ENCODE measurements at places on chromosomes 2 and 18.

DNA sequence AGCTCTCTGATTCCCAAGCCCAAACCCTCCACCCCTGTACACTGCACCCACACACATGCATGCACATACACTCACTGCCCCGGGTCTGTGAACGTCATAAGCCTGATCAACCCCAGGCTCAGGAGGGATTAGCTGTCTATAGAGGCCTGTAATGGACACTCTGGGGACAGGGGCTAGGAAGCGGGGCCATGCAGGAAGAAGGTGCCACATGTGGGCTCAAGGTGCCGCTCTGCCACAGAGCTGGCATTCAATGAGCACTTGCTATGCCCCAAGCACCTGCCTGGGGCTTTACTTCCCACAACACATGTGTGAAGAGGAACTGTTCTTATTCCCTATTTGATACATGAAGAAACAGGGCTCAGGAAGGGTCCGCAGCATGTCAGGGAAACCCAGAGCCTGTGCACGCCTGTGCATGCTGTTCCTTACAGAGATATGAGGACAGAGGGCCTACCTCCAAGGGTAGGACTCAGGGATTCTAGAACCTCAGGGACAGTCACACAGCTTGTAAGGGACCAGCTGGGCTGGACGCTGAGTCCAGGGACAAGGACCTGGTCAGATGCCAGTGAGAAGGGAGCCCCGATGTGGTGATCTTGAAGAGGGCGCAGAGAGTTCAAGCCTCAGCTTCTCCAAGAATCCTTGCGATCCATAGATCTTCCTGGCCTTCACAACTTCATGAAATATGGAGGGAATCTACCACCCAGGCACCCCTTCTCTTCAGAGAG, 5.0 kb downstream of the BIN1 start:
- no peak overlapping the region for H3K27ac ChIP-seq
- H3K36me3 ChIP-seq: no peaks in the 10 kb centered on the region
- DNase-seq: no peak

DNA sequence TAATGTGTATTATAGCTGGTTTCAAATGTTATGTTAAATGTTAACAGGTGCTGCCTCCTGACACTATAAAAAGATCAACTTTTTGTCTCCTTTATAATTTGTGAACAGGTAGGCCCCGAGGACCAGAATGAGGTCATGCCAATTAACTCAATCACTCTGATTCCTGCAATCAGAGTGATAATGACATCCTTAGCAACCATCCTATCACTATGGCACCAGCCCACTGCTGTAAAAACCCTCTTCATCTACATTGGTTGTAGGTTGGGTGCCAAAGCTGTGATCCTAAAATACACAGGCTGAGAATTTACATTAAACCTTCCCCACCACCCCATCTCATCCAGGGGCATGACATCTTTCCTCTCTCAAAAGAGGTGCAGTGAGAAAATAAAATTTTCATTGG, 103.5 kb downstream of the CPO start:
- H3K4me3 ChIP-seq: no peak overlapping the region
- no peaks in the 10 kb centered on the region for H3K4me1 ChIP-seq
- H3K27ac ChIP-seq: no peak overlapping the region
- H3K36me3 ChIP-seq: no peaks in the 10 kb centered on the region
- H3K27me3 ChIP-seq: no peaks in the 10 kb centered on the region

DNA sequence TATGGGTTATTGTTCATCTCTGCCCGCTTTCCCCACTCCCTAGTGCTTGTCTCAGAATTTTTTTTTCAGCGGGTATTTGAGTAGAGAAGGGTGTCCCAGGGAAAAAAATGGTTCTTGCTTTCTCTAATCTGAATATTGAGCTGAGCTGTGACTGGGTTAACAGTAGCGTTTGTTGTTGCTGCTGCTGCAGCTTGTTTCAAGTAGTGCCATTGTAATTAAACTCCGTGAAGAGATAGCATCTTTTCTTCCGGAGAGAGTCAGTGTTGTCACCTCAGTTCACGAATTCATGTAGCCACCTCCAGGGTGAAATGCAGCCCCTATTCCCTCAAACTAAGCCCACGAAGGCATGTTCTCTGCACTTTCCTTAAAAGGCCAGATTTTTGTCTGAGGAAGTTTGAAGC, 1.5 kb upstream of the AAK1 start:
- H3K4me3 ChIP-seq: no peak overlapping the region
- H3K36me3 ChIP-seq: no peaks in the 10 kb centered on the region
- DNase-seq: no peak
- H3K27ac ChIP-seq: no peak overlapping the region
- peaks cover 5% of the 10 kb centered on the region for H3K27me3 ChIP-seq

DNA sequence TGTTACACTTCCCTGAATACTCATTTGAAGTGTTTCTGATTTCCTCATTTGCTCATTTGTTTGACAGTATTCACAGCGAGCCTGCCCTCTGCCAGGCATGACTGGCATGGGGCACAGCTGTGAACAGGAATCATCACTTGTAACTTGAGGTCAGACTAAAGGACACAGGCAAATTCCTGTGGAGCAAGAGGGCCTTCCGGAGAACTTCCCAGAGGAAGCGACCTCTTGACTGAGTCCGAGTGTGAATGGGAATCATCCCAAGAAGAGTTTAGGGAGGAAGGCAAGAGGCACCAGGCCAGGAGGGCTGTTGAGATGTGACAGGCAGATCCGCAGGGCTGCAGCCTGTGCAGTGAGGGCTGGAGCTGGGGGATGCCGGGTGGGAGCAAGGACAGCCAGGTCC, 45.4 kb downstream of the LIMS1 start:
- H3K4me3 ChIP-seq: no peak overlapping the region
- H3K36me3 ChIP-seq: no peaks in the 10 kb centered on the region
- peaks cover 23% of the 10 kb centered on the region for H3K4me1 ChIP-seq
- no peak overlapping the region for H3K27ac ChIP-seq

DNA sequence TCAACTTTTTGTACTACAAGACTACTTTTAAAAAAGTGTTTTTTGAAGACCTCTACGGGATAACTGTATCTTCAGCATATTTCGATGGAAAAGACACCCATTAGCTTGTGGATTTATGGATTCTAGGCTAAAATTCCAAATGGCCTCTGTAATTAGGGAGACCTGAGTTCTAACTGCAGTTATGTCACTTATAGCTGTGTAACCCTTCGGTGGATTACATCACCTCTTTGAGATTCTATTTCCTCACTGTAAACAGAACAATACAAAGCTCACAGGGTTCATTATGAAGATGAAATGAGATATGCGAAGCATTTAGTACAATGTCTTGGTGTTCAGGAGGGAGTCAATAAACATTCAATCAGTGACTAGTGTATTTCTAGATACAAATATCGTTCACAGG, 24.2 kb downstream of the LMAN2L start:
- no peak overlapping the region for H3K4me3 ChIP-seq
- no peaks in the 10 kb centered on the region for H3K4me1 ChIP-seq
- no peak overlapping the region for H3K27ac ChIP-seq
- DNase-seq: no peak
- H3K36me3 ChIP-seq: no peaks in the 10 kb centered on the region

GRCh38 chr18:31680831-31681568, 3.4 kb downstream of the B4GALT6 start:
- no peaks in the 10 kb centered on the region for H3K36me3 ChIP-seq
- no peaks in the 10 kb centered on the region for H3K27me3 ChIP-seq
- no peak overlapping the region for H3K4me3 ChIP-seq
- peak; percentile 65 for DNase-seq
- peaks cover 10% of the 10 kb centered on the region for H3K4me1 ChIP-seq

DNA sequence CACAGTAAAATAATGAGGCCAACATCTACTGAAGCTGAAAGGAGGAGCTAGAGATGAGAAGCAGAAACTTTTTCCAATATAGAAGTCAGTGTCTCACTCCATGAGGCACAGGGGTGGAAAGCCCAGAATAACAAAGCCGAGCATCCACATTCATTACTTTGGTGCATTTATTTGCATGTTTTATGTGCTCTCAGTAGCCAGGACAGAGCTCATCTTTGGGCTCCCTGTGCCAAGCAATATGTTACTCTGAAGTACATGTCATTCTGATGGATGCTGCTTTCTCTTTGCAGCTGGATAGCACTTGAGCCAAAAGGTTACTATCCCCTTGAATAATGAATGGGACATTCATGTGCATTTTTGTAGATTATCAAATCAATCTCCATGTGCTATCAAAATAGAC, 338.6 kb upstream of the SOX11 start:
- DNase-seq: no peak
- no peak overlapping the region for H3K4me3 ChIP-seq
- H3K4me1 ChIP-seq: no peaks in the 10 kb centered on the region
- H3K27ac ChIP-seq: no peak overlapping the region

DNA sequence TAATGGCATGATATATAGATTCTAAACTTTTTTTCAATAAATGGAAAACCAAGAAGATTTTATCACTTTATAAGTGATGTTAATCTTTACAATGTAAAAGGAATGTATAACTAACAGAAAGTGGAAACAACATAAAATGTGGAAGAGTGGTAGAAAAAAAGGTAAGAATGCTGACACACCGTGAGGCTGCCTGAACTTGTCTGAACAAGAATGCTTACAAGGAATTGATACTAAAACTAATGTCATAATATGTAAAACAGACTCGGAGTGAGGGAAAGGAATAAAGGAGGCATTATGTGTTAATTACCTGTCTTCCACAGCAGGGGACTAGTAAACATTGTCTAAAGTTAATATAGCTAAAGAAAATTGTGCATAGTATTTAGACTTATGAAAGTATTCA, 958.8 kb upstream of the TMEFF2 start:
- no peak for DNase-seq
- H3K27me3 ChIP-seq: no peaks in the 10 kb centered on the region
- no peak overlapping the region for H3K27ac ChIP-seq
- no peaks in the 10 kb centered on the region for H3K4me1 ChIP-seq

DNA sequence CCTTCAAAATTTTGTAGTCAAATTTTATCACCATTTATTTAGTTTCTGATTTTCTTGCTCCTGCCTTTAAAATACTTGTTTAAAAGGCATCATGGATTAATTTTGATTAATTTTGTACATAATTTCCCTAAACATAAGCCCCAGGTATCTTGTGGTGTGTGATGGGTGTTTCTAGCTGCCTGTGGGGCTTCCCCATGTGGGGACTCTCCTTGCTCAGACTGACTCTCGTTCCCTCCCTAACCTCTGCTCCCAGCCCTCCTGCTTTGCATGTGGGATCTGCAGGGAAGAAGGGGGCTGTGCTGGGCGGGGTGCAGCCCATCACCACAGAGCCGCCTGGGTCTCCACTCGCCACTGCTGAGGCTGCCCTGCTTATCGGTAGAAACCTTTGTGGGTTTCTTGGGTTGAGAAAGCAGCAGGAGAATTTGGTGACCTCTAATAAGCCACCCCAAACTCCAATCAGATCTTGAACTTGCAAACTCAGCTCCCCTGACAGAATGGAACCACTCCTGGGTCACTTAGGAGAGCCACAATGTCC, 72.5 kb downstream of the MRPS9 start:
- H3K27ac ChIP-seq: no peak overlapping the region
- no peak overlapping the region for H3K4me3 ChIP-seq
- H3K27me3 ChIP-seq: no peaks in the 10 kb centered on the region
- H3K36me3 ChIP-seq: no peaks in the 10 kb centered on the region

- H3K36me3 ChIP-seq: no peaks in the 10 kb centered on the region
- no peaks in the 10 kb centered on the region for H3K27me3 ChIP-seq
- no peak overlapping the region for H3K4me3 ChIP-seq
- H3K27ac ChIP-seq: no peak overlapping the region
Measured at GRCh38 chr18:9741793-9742523, 33.9 kb downstream of the RAB31 start.

DNA sequence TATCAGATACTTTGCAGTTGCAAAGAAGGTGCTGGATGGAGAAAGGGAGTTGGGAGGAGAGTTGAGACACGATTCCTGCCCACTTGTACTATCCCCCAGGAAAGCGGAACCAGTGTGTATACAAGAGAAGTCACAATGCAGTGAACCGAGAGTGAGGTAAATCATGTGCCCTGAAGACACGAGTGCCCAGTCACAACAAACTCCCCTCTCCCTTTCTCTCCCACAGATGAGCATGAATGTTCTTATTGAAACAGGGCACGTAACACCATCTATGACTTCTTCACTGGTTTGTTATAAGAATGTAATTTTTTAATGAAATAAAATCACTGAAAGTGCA, 155.7 kb downstream of the IRS1 start:
- H3K4me3 ChIP-seq: no peak overlapping the region
- no peaks in the 10 kb centered on the region for H3K27me3 ChIP-seq
- no peak for DNase-seq
- no peaks in the 10 kb centered on the region for H3K36me3 ChIP-seq
- H3K4me1 ChIP-seq: no peaks in the 10 kb centered on the region
- H3K27ac ChIP-seq: no peak overlapping the region

GRCh38 chr18:47754311-47755101, 176.0 kb downstream of the SMAD2 start:
- no peak overlapping the region for H3K27ac ChIP-seq
- DNase-seq: peak; percentile 85
- no peak overlapping the region for H3K4me3 ChIP-seq
- no peaks in the 10 kb centered on the region for H3K27me3 ChIP-seq
- H3K4me1 ChIP-seq: no peaks in the 10 kb centered on the region

DNA sequence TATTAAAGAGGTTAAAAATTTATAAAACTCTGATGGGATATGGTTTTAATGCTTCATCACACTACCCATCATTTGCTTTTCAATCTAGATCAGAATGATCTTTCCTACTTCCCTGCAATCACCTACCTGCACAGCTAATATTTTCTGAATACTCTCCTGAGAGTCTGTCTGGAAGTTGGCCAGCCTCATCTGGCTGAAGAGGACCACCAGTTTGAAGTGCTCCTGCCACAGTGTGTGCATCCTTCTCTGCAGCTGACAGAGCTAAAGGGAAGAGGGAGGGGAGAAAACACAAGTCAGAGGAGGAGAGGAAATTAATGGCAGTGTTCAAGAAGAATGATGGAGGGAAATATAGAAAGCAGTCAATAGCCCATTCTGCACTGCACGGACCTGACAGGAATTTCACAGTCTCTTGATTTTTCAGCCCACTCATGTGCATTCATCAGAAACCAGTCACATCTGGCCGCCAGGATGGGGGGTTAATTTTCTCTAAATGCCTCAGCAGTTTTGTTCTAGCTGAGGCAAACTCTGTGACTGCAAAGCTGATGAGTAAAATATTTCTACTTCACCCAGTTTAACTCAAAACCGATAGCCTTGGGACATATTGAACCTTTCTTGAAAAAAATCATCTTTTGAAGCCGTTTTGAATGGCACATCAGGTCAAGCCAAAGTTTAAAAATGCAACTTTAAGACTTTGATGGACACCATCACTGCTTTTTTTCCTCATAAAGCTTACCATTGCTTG, 201.8 kb upstream of the KLHL14 start:
- H3K36me3 ChIP-seq: no peaks in the 10 kb centered on the region
- peak; percentile 80 for DNase-seq
- H3K4me1 ChIP-seq: peaks cover 31% of the 10 kb centered on the region
- peak overlapping the region; percentile 65 for H3K27ac ChIP-seq
- no peaks in the 10 kb centered on the region for H3K27me3 ChIP-seq

DNA sequence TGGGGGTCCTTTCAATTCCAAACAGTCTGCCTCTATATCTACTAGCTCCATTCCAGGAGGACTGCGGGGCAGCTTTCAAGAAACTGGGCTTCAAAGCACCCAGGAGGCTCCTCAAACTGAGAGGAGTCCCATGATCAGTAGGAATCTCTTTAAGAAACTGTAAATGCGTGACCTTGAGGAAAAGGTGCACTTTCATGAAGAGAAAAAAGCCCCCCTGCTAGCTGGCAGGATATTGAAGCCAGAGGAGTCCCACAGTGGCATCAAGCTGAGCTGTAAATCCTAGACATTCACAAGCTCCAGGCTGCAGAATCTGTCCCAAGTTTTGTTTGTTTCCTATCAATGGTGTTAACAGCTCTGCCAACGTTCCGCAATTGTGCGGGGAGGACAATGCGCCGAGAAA, 790.1 kb downstream of the SLC4A3 start:
- H3K36me3 ChIP-seq: no peaks in the 10 kb centered on the region
- no peak overlapping the region for H3K27ac ChIP-seq
- no peaks in the 10 kb centered on the region for H3K27me3 ChIP-seq
- no peaks in the 10 kb centered on the region for H3K4me1 ChIP-seq
- no peak overlapping the region for H3K4me3 ChIP-seq
